Activated T-cell treated with anti-CD3 and anti-CD28 coated beads, Interleukin-2, amount 50 U/mL, for 48 hours (primary cell): ENCODE measurements at places on chromosomes 6 and 20.

DNA sequence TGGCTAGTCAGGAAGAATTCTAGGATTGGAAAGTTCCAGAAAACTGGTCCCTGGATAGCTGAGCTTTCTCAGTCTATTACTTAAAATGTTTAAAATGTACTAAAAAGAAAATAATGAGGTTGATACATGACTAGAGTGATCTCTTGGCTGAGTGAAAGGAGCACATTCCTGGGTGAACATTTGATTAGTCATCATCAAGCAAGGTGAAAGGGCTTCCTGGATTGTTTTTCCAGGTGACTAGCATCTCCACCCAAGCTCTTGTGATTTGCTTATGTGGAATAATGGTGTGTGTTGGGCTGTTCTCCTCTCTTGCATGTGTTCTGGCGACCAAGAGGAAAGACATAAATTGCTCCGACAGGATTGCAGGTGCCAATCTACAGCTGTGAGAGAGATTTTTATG, 42.9 kb downstream of the PKIB start:
- no peak for DNase-seq

DNA sequence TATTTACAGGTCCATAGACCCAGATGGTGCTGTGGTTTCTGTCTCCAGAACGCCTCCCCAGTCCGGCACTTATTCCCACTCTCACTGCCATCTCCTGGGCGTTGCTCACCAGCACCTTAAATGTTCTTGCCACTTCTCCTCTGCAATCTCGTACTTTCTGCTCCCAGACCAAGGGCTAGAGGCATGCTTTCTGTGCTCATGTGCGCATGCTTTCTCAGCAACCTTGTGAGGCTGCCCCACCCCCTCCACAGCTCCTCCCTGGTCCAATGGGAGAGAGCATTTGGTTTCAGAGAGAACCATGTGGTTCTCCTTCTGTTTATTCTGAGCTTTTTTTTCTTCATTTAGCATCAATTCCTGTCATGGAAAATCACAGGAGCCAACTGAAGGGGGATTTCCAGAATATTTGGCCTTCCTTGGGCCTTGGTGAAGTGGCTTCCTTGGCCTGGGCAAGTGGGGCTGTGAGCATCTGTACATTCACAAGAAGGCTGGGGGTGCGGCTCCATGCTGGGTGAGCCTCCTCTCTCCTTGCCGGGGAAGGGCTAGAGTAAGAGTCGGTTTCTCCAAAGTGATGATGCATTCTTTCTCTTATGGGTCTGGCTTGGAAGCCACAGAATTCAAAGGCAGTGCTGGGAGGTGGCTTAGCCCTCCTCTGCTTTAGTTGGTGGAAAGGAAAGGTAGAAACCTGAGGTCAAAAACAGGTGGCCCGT, 66.6 kb downstream of the PHACTR3 start:
- DNase-seq = no peak

- DNase-seq = peak; percentile 45
These were observed 1.9 kb downstream of the DDR1 start for GRCh38 chr6:30885999-30886896.

DNA sequence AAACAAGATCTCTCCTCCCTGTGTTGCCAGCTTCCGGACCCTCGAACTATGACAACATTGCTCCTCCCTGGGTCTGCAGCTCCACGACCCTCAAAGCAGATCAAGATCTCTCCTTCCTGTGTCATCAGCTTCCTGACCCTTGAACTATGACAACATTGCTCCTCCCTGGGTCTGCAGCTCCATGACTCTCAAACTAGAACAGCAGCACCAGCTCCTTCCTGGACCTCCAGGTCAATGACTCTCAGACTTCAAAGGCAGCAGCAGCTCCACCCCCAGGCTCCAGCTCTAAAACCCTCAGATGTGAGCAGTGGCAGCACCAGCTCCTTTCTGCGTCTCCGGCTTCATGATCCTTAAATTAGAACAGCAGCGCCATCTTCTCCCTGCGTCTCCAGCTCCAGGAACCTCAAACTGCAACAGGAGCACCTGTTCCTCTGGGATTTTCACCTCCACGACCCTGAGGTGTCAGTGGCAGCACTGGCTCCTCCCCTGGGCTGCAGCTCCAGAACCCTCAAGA, 341.0 kb upstream of the SULF2 start:
- no peak for DNase-seq

DNA sequence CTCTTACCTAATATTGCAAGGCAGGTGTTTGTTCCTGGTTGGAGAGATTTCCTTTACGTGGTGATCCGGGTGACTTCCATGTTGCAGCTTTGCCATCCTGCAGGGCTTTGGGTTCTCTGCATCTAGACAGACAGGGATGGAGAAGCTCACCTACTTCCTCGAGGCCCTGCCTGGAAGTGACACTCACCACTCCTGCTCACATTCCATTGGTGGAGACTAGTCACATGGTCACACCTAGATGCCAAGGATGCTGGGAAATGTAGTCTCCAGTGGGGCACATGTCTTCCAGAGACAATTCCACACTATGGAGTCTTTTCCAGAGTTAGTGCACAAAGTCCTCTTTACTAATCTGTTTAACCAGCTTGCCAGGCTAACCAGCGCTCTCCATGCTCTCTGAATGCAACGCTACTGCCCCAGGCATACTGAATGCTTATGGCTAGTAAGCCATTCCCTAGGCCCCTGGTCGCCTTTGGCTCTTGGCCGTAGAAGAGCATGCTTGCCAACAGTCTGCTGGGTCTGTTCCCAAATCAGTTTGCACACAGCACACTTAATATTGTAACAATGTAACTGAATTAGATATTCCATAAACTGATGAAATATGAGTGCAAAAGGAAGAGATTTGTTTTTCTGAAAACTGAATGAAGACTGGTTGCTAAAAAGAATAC, 6.7 kb upstream of the KCNK15 start:
- DNase-seq = peak; percentile 58

GRCh38 chr6:15682965-15683822, 20.4 kb upstream of the DTNBP1 start:
- no peak for DNase-seq

GRCh38 chr6:45721665-45722064, 294.0 kb downstream of the CLIC5 start:
- no peak for DNase-seq

DNA sequence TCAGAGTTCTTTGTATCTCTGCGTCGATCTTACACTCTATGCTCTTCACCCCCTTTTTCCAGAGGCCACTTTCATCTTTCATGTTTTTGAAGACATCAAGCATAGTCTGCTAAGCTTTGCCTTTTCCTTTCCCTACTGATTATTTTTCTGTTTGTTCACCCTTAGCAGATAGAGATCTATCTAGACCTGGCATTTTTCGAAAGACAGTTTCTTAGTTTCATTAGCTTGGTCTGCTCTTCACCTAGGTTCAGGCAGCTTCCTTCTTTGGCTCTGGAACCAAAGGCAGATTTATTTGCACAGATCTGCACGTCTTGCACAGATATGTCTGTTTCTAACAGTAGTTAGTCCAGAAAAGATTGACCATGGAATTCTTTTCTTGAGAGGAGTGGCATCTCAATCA, 122.7 kb upstream of the HS3ST5 start:
- DNase-seq = no peak

- peak; percentile 33 for DNase-seq
These were observed 7.2 kb downstream of the MYLIP start for GRCh38 chr6:16136091-16136490.

- no peak for DNase-seq
These were observed 10.9 kb downstream of the PYGB start for GRCh38 chr20:25258828-25259227.

- no peak for DNase-seq
These were observed 21.1 kb upstream of the AIG1 start for GRCh38 chr6:143039548-143039947.

GRCh38 chr6:72580281-72580940, 41.5 kb upstream of the KCNQ5 start:
- no peak for DNase-seq

DNA sequence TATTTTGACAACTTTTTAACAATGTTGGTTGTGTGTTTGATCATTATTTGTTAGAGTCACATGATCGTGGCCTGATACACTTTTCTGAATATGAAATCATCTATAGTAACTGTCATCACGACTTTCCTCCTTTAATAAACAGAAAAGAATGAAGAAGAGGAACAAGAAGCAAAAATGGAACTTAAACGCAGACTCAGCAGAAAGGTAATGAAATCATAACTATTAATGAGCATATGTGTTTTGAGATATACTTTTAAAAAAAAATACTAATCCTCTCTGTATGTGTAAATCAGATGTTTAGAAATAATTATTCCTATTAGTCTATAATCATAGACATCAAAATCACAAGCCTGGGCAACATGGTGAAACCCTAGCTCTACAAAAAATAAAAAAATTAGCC, 60.1 kb upstream of the LTV1 start:
- no peak for DNase-seq

- DNase-seq = no peak
These were observed 207.5 kb downstream of the MANEA start for GRCh38 chr6:95784869-95785268.

GRCh38 chr6:6230286-6230685, 90.2 kb downstream of the F13A1 start:
- no peak for DNase-seq

- DNase-seq = no peak
These were observed 80.1 kb upstream of the THEMIS start for GRCh38 chr6:127980996-127981395.

- DNase-seq = no peak
These were observed 39.0 kb downstream of the AIG1 start for GRCh38 chr6:143099647-143100046.
